Cardiac muscle cell (in vitro differentiated cells and primary cell): ENCODE measurements at places on chromosomes 7 and 10. TPM values are rescaled to one million over a fixed set of nuclear protein-coding genes. Genes with fewer than 3 reads are reported as not detected.
A peak's percentile ranks its signal among the peaks of the same experiment; 100 is the strongest.

The ITIH2 gene
- not detected in 2 replicates for total RNA-seq

- no peak for DNase-seq
- no peak overlapping the region for H3K27ac ChIP-seq
- no peak overlapping the region for H3K4me3 ChIP-seq
- H3K4me1 ChIP-seq, result no peaks in the 10 kb centered on the region
- no peaks in the 10 kb centered on the region for H3K36me3 ChIP-seq
Observed at GRCh38 chr10:33139181-33139646, 181.2 kb upstream of the ITGB1 start.

GRCh38 chr7:53191836-53192443 lies 156.5 kb downstream of the POM121L12 start:
- H3K4me1 ChIP-seq, result no peaks in the 10 kb centered on the region
- no peak for DNase-seq
- no peaks in the 10 kb centered on the region for H3K27me3 ChIP-seq
- no peaks in the 10 kb centered on the region for H3K36me3 ChIP-seq

- H3K36me3 ChIP-seq, result no peaks in the 10 kb centered on the region
- H3K27ac ChIP-seq, result no peak overlapping the region
- H3K4me1 ChIP-seq, result no peaks in the 10 kb centered on the region
- H3K27me3 ChIP-seq, result no peaks in the 10 kb centered on the region
- DNase-seq, result no peak
Observed at GRCh38 chr7:3762146-3762831, 461.2 kb downstream of the SDK1 start.

DNA sequence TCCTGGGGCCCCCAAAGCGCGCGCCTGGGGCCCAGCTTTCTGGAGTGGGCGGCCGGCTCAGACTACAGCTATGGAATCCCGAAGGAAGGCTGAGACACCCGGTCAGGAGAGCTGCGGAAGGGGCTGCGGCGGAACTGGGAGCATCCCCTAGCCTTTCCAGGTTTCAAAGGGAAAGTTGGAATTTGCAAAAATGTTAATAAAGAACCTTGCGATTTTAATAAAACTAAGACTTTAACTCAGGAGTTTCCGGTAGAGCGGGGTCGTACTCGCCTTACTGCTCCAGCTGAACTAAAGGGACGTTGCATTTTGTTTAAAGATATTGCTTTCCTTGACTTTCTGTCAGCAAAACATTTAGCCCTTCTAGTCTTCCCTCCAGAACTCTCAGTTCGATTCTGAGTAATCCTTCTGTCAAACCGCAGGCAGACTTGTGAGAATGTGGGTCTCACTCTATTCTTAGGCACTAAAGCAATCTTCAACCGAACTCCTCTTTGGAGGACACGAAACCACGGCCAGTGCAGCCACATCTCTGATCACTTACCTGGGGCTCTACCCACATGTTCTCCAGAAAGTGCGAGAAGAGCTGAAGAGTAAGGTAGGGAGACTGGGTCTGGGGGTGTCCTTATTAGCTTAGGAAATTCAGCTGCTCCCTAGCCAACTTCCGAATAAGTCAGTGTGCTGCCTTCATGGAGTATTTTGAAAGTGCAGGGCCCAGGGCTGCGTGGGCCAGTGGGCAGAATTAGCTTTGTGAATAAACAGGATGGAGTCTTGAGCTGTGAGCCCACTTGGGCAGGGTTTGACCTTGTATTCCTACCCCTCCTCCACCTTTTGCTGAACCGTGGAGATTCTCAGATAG lies 1.9 kb downstream of the CYP26A1 start:
- H3K4me3 ChIP-seq, result peak overlapping the region; percentile 54
- H3K4me1 ChIP-seq, result peaks cover 9% of the 10 kb centered on the region
- no peaks in the 10 kb centered on the region for H3K36me3 ChIP-seq
- no peak overlapping the region for H3K27ac ChIP-seq
- peaks cover 61% of the 10 kb centered on the region for H3K27me3 ChIP-seq
- DNase-seq, result no peak

- H3K27me3 ChIP-seq, result no peaks in the 10 kb centered on the region
- H3K27ac ChIP-seq, result no peak overlapping the region
- DNase-seq, result peak; percentile 43
- no peaks in the 10 kb centered on the region for H3K36me3 ChIP-seq
Observed at GRCh38 chr7:85890244-85890811, 703.5 kb upstream of the SEMA3D start.

- H3K36me3 ChIP-seq, result no peaks in the 10 kb centered on the region
- H3K4me1 ChIP-seq, result no peaks in the 10 kb centered on the region
- no peak overlapping the region for H3K27ac ChIP-seq
- H3K4me3 ChIP-seq, result no peak overlapping the region
- H3K27me3 ChIP-seq, result no peaks in the 10 kb centered on the region
Observed at GRCh38 chr7:9796241-9796640, 1177.4 kb upstream of the PHF14 start.
